Kidney epithelial cell (primary cell): ENCODE measurements at places on chromosomes 3 and 15.

GRCh38 chr15:91508633-91509032 is 344.9 kb upstream of the SLCO3A1 start:
- DNase-seq = no peak

- DNase-seq = no peak
These were observed 297.3 kb downstream of the MECOM start for GRCh38 chr3:169365993-169366915.

DNA sequence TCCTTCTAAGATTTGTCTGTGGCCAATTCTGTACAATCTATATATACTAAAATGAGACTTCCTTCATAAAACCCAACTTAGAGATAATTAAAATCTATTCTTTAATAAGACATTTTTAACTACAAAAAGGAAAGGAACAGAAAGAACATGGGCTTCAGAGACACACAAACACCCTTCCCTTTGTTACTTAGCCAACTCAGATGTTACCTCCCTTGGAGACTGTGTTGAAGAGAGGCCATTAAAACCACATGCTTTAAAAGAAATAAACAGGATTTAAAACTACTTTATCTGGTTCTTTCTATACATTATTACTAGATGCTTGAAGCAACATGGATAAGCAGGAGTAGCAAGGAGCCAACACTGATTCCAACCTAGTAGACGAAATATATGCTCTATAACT is 42.0 kb downstream of the LRRFIP2 start:
- DNase-seq = no peak

- no peak for DNase-seq
These were observed 12.6 kb downstream of the SLC24A1 start for GRCh38 chr15:65634356-65634755.

- DNase-seq = no peak
These were observed 8.0 kb upstream of the LTF start for GRCh38 chr3:46472736-46473135.

DNA sequence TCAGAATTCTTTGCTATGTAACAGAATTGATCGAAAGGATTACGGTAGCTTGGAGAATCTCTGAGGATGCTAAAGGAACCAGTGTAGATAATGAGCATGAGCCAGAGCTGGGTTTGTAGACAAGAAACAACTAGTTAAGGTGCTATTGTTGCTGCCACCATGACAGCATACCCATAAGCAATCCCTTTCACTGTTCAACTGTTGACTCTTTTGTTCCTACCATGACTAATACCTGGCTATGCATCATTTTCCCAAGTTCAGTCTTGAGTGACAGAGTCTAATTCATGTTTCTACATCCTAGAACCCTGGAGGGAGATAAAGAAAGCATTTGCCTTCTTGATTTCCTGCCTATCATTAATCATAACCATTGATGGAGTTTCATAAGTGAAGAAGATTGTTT is 600.3 kb downstream of the OTOL1 start:
- DNase-seq = no peak

DNA sequence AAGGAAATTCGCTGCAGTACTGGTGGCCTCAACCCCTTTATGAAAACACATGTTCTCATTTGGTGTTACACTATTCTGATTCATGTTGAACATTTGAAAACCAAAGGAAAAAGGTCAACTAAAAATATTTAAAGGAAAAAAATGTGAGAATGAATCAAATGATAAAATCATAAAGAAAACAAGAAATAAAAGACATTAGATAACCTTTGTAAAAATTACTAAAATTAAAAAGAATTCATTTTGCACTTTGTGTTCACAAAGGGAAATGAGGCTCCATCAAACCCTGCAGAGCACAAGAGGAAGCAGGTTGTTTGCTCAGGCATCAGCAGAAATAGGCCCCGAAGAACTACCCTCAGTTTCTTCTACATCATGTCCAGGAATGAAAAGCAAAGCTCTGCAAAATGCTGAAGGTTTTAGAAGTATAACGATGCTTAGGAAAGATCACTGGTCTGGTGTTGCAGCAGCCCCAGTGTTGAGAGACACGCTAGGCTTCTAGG is 41.2 kb downstream of the MAP4 start:
- DNase-seq = no peak

DNA sequence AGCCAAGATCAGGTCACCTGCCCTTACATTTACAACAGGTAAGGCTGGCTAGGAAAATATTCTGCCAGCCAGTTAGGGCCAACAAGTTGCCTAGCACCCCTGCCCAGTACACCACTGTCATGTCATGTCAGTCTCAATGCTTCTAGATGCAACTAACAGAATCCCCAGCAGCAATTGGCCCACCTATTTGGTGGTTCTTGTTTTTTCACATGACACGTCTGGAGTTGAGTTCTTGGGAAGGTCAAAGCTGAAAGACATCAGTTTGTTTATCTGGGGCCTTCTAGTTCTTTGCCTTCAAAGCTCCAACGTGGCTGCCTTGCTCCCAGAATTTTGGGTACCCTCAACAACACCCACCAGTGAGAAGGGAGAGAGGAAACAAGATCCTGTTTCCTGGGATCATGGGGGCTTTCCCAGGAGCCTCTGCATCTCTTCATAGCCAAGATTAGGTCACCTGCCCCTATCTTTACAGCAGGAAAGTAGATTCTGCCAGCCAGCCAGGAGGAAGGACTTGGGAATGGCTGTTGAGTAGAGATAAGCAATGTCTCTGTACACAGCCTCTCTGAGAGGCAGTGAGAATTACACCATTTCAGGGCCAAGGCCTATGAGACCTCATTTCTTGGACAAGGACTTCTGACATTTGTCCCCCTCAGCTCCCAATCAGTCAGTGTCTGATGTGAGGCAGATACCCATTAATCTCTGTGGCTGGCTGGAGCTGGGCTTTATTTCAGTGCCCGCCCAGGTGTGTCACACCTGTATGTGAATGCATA is 8.6 kb downstream of the GPX1 start:
- no peak for DNase-seq

GRCh38 chr15:77384589-77385359 is 35.1 kb downstream of the PEAK1 start:
- no peak for DNase-seq

DNA sequence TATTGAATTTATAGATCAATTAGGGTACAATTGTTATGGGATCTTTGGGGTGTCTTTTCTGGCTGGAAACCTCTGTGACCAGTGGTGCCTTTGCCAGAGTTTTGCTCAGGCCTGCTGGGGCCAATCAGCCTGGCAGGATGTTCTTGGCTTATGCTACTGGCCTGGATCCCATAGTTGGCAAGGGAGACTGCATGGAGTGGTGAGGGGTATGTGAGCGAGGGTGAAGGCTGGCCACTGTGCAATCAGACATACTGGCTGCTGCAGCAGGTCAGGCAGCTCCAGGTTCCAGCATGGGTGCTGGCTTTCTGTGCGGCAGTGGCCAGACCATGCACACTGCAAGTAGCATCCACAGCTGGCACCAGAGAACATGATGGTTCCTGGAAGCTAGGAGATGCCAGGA is 1053.2 kb upstream of the GBE1 start:
- no peak for DNase-seq

- DNase-seq = no peak
These were observed 68.6 kb upstream of the EIF1B start for GRCh38 chr3:40240921-40241320.

DNA sequence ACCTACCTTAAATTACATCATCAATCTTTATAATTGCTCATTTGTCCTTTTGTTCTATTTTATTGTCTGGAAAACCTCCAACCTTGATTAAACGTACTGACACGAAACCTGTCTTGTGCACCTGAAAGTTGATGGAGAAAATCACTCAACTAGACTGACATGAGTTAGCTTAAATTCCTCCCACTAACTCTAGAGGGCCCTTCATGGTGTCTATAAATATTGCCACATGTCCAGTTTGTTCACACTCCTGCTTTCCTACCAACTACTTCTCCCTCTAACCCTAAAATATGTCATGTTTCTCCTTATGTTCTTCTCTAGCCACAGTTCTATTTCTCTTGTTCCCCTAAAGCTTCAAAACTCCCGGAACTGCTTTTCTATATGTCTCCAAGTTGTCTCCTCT is 59.8 kb upstream of the SGO1 start:
- no peak for DNase-seq

GRCh38 chr3:47006145-47006651 is 26.7 kb downstream of the NBEAL2 start:
- no peak for DNase-seq

DNA sequence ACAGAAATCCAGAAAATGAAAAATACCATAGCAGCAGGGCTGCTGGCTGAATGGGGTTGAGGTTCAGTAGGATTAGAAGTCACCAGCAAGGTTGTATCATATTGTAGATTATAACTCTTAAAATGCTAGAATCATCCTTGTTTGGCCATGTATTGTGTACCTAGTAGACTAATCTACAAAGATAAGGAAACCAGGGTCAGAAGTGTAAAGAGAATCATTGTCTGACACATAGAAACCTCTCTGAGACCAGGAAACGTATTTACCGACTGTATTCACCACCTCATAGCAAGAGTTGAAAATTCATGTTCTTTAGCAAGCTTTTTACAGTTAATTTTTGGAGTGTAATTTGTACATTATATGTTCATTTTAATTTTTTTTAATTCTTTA is 168.8 kb downstream of the ECT2 start:
- no peak for DNase-seq

GRCh38 chr15:98946301-98947255 is 61.0 kb downstream of the PGPEP1L start:
- no peak for DNase-seq

DNA sequence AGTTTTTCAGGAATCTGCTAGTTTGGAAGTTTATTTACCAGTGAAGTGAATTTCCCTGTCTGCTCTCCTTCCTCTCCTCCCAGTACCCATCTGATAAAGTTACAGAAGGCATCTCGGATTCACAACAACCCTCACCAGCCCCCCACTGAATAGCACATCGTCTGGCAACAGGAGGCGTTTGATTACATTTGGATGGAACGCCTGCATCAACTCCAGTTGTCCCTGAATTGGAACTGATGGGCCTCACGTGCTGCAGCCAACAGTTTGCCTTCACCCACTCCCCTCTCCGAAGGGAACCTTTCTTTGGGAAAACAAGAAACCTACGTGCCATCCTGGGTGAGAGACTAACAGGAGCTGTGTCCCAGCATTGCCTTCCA is 59.5 kb upstream of the BCL6 start:
- no peak for DNase-seq
